ENCODE measurements at places on chromosomes 5 and 9.

- no peaks in the 10 kb centered on the region for H3K27me3 ChIP-seq
- H3K4me1 ChIP-seq: no peaks in the 10 kb centered on the region
Measured at GRCh38 chr9:106696804-106697203, 166.2 kb upstream of the ZNF462 start.

- H3K4me3 ChIP-seq: no peak overlapping the region
- H3K36me3 ChIP-seq: no peaks in the 10 kb centered on the region
- peaks cover 25% of the 10 kb centered on the region for H3K4me1 ChIP-seq
Measured at GRCh38 chr9:94872891-94873511, 146.5 kb downstream of the AOPEP start.

- no peak for DNase-seq
- H3K4me1 ChIP-seq: no peaks in the 10 kb centered on the region
- H3K36me3 ChIP-seq: no peaks in the 10 kb centered on the region
- H3K27me3 ChIP-seq: no peaks in the 10 kb centered on the region
Measured at GRCh38 chr9:26261503-26262330, 583.5 kb upstream of the TUSC1 start.

DNA sequence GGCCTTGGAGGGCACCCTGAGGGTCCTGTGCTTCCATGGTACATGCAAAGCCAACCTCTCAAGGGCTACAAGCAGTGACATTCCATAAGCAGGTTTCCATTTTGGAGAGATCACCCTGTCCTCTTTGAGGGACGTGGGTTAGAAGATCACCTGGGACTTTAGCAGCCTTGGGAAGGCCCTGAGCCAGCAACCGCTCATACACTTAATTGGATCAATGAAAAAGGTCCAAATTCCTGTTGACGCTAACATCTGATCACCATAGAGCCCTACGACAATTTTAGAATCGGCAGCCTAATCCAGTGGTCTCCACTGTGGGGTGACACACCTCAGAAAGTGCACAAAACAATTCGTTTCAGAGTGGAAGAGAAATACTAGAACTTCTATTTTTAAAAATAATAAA, 196.0 kb upstream of the NR3C1 start:
- no peaks in the 10 kb centered on the region for H3K27me3 ChIP-seq

DNA sequence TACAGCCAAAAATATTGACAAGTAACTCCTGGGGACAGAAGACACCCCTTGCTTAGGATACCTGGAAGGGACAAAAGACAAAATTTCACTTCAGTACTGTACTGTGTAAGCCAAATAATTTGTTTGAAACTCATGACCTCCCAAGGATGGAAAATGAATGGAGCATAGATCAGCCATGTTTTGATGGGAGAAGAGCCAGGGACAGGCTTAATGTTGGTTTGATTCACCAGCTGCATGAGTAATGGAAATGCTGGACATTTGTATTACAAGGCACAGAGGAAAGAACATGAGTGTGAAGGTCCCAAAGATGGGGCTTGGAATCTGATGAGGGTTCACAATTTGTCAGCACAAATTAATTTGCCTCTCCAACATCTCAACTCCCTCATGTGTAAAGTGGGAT, 122.8 kb downstream of the ENC1 start:
- H3K36me3 ChIP-seq: no peaks in the 10 kb centered on the region
- H3K4me3 ChIP-seq: no peak overlapping the region
- H3K4me1 ChIP-seq: no peaks in the 10 kb centered on the region
- DNase-seq: no peak
- H3K27me3 ChIP-seq: no peaks in the 10 kb centered on the region
- H3K27ac ChIP-seq: no peak overlapping the region

DNA sequence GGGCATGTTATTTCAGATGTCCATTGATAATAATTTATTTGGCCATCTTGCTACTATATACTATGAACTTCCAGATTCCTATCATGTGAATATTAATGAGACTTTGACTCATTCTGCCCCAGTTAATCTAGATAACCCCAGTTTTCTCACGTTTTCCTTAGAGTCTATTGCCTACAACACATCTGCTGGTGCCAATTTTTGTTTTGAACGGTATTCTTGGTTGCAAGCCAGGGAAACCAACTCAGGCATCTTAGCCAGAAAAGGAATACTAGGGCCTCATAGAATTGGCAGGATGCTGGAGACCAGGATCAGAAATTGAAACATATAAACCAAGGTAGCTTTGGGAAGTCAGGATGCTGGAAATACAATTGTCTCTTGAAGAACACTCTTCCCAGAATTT, 28.0 kb upstream of the NPR3 start:
- no peaks in the 10 kb centered on the region for H3K4me1 ChIP-seq
- H3K27me3 ChIP-seq: no peaks in the 10 kb centered on the region
- no peak for DNase-seq

DNA sequence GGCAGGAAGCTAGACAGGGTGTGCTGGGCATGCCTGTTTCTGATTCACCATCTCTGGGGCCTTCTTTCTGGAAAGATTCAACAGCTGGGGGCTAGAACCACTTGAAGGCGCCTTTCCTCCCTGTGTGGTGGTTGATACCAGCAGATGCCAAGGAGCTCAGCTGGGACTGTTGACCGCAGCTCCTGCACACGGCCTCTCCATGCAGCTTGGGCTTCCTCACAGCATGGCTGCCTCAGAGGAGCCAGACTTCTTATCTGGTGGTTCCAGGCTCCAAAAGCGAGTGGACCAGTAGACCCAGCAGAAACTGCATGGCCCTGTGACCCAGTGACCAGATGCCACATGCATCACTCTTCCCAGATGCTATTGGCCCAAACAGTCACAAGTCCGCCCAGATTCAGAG, 74.7 kb upstream of the COL5A1 start:
- DNase-seq: no peak
- no peaks in the 10 kb centered on the region for H3K36me3 ChIP-seq
- H3K27me3 ChIP-seq: no peaks in the 10 kb centered on the region
- H3K27ac ChIP-seq: no peak overlapping the region
- H3K4me1 ChIP-seq: no peaks in the 10 kb centered on the region
- H3K4me3 ChIP-seq: no peak overlapping the region

DNA sequence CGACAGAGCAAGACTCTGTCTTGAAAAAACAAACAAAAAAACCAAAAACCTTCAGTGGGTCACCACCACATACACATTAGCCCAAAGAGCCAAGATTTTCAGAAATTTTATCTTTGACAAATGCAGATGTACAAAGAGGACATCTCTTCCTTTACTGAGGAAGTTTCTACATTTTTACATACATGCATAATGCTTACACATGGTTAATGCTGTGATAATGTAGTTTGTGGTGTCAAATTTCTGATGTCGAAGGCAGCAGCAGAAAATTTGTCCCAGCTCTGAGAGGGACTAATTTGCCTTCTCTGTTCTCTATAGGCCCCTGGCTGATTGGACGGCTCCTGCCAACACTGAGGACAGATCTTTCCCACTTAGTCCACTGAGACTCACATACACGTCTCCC, 24.6 kb upstream of the C9orf40 start:
- no peak overlapping the region for H3K27ac ChIP-seq
- peaks cover 4% of the 10 kb centered on the region for H3K36me3 ChIP-seq
- no peak overlapping the region for H3K4me3 ChIP-seq
- no peak for DNase-seq

- H3K27ac ChIP-seq: no peak overlapping the region
- DNase-seq: peak; percentile 78
- no peaks in the 10 kb centered on the region for H3K36me3 ChIP-seq
Measured at GRCh38 chr9:76403352-76403751, 9.1 kb upstream of the RFK start.

GRCh38 chr9:128422783-128423150, 2.1 kb downstream of the CERCAM start:
- H3K4me1 ChIP-seq: peaks cover 25% of the 10 kb centered on the region
- H3K4me3 ChIP-seq: no peak overlapping the region
- H3K27me3 ChIP-seq: peaks cover 14% of the 10 kb centered on the region
- no peak for DNase-seq
- no peaks in the 10 kb centered on the region for H3K36me3 ChIP-seq

- H3K36me3 ChIP-seq: peaks cover 41% of the 10 kb centered on the region
- no peak overlapping the region for H3K27ac ChIP-seq
- DNase-seq: no peak
- no peaks in the 10 kb centered on the region for H3K4me1 ChIP-seq
Measured at GRCh38 chr5:81214848-81215247, 18.3 kb upstream of the CKMT2 start.

All from CD4-positive, alpha-beta T cell (primary cell).